ENCODE measurements at places on chromosomes 12 and 14.

GRCh38 chr12:110508071-110508586, 6.0 kb downstream of the RAD9B start:
- no peak for DNase-seq

DNA sequence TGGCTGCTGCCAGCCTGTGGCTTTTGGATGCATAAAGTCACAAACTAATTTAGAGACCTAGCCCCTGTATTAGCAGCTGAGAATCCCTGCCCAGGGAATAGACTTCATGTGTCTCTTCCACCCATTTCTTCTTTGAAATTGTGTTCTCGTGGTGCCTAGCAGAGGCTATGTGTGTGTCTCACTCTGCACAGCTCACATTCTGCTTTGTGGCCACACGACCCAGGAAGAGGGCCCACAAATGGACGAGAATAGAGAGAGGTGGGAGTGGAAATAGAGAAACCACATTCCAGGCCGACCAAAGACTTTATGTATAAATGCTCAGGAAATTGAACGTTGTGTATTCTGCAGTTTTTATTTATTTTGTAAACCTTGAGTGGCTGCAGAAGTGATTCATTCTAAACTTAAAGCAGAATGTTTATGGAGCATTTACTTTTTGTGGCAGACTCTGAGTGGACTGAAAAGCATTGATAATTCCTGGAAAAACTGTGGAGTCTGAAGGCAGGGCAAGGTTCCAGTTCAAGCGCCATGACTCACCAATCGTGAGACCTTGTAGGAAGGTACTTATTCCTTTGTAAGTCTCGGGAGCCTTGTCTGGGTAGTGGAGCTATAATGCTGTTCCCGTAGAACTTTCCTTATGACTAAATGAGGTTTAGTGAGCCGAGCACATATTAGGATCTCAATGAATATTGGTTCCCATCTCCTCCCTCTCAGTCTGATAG, 9.1 kb downstream of the B4GALNT3 start:
- DNase-seq: no peak

DNA sequence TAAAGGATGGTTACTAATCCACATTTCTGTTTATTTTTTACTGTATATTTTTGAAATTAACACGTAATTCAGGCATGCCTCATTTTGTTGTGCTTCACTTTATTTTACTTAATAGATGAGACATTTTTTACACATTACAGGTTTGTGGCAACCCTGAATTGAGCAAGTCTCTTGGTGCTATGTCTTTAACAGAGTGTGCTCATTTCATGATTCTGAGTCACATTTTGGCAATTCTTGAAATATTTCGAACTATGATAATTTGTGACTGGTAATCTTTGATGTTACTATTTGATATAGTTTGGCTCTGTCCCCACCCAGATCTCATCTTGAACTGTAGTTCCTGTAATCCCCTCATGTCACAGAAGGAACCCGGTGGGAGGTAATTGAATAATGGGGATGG, 1120.5 kb upstream of the FLRT2 start:
- no peak for DNase-seq

GRCh38 chr12:131098178-131098981, 144.7 kb downstream of the ADGRD1 start:
- no peak for DNase-seq

- DNase-seq: no peak
These were observed 63.5 kb downstream of the ST8SIA1 start for GRCh38 chr12:22271023-22271422.

DNA sequence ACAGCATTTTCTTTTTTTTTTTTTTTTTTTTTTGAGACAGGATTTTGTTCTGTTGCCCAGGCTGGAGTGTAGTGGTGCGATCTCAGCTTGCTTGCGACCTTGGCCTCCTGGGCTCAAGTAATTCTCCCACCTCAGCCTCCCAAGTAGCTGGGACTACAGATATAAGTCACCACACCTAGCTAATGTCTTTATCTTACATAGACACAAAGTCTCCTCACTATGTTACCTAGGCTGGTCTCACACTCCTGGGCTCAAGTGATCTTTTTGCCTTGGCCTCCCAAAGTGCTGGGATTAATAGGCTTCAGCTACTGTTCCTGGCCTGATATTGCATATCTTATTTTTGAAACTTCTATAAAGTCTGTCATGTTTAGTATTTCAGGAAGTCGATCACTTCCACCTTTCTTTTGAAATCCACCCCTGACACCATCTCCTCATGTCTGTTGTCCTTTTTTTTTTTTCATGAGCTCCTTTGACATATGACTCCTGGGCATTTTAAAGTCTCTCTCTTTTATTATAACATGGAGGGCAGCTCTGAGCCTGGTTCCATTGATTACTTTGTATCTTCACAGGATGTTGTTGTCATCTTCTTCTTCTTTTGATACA, 5.9 kb upstream of the A2ML1 start:
- no peak for DNase-seq

- DNase-seq: no peak
These were observed 36.8 kb downstream of the IQSEC3 start for GRCh38 chr12:103169-103981.

GRCh38 chr12:127393465-127393864, 873.5 kb upstream of the TMEM132C start:
- DNase-seq: no peak

GRCh38 chr12:19003141-19003540, 126.4 kb upstream of the PLEKHA5 start:
- DNase-seq: no peak

DNA sequence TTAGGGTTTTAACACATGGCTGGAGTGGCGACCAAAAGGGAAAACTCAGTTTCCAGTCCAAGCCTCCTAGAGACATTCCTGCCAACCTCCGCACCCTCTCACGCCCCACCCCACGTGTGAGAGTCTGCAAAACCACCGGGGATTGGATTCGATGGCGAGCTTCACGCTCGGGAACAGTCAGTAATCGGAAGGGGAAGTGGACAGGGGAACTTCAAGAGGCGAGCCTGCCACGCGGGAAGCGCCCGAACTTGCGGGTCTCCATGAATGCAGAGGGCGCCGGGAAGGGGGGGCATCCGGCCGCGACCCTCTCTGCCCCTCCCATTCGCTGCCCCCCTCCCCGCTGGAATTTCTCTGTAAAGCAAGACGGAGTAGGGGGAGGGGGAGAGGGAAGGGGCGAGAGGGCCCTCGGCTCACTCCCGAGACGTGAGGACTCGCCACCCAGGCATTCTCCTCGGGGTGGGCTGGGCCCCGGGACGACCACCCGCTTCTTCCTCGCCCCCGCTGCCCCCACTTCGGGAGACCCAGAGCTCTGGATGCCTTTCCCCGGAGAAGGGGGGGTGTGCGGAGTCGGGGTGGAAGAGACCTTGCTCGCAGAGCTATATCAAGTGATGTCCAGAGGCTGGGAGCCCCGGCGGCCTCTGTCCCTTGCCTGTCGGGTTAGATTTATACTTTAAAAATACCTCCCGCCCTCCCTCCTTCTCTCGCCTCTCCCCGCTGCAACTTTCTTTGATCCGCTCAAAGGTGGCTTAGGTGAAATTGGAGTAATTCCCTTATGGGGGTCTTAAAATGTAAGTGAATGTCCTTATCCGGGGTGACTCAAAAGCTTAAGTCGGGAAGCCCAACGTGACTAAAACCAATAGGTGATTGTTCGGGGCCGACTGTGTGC, 2.5 kb upstream of the CCND2 start:
- peak; percentile 61 for DNase-seq

DNA sequence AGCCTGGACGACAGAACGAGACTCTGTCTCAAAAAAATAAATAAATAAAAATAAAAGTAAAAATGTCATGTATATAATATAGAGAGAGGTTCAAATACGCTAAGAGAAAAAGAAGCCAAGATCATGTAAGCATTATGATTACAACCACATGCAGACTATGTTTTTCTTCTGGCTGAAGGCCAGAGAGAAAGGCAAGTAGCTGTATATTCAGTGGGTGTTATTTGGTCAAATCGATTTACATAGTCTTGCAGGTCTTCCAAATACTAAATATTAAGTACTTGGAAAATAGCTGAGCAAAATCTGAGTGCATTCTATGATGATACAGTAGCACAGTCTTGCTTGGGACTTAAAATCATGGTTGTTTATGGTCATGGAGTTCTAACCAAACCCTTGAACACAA, 758.0 kb downstream of the DIO2 start:
- DNase-seq: no peak

DNA sequence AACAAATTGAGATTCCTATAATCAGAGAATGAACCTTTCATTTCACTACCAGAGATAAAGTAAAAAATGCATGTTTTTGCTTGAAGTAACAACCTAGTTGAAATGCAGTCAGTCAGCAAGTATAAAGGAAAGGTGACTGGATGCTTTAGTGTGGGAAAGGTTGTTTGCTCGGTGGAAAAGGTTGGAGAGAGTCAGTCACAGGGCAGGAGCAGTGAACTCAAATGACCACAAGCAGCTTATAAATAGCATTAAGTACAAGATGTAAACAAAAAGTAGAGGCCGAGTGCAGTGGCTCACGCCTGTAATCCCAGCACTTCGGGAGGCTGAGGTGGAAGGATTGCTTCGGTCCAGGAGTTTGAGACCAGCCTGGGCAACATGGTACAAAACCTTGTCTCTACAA, 98.1 kb upstream of the FGD4 start:
- DNase-seq: no peak

- peak; percentile 38 for DNase-seq
These were observed 1139.4 kb downstream of the TMEM121 start for GRCh38 chr14:106665814-106666213.

Measured in stimulated activated CD4-positive, alpha-beta T cell treated with anti-CD3 and anti-CD28 coated beads, Interleukin-1b, Interleukin-23, amount 100 ng/mL, for 48 hours (primary cell).